Suppressor macrophage treated with lipopolysaccharide for 1 hour (primary cell): ENCODE measurements at places on chromosomes 1 and 21.

- DNase-seq, result no peak
Observed at GRCh38 chr1:171762143-171762563, 19.3 kb upstream of the METTL13 start.

DNA sequence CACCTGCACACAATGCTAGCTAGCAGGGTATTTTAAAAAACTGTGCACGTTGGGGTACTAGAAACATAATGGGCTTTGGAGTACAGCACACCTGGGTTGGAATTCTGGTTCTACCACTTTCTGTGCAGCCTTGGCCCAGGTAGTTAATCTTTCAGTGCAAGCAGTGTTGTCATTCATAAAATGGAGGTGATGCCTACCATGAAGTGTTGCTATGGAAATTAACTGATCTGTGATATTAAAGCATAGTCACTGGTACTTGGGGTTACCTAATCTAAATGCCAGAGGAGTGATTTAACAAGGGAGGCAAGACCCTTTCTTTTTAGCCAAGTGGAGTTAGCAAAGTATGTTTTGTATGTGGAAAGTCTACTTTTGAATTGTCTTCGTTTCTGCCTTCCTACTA, 18.0 kb downstream of the ATP1B1 start:
- DNase-seq, result no peak

DNA sequence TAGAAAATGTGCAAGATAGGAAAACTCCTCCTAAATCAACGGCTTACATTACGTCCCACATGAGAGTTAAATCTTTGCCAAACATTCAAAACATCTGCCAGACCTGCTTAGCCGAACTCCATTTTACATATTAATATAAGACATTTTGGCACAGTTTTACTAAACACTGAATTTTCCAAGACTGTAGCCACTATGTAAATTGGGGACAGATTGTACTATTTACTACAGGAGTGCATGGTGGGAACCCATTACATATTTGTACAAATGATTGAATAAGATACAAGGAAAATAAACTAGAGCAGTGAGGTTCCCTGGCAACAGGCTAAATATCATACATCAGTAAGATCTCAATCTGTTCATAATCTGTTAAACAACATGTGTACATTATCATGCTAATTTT, 1234.4 kb downstream of the KCNT2 start:
- DNase-seq, result no peak

GRCh38 chr1:239854922-239855321, 236.8 kb upstream of the FMN2 start:
- DNase-seq, result no peak

- DNase-seq, result no peak
Observed at GRCh38 chr21:26447932-26448475, 125.1 kb downstream of the CYYR1 start.

GRCh38 chr21:43877936-43878575, 13.0 kb downstream of the AGPAT3 start:
- no peak for DNase-seq

DNA sequence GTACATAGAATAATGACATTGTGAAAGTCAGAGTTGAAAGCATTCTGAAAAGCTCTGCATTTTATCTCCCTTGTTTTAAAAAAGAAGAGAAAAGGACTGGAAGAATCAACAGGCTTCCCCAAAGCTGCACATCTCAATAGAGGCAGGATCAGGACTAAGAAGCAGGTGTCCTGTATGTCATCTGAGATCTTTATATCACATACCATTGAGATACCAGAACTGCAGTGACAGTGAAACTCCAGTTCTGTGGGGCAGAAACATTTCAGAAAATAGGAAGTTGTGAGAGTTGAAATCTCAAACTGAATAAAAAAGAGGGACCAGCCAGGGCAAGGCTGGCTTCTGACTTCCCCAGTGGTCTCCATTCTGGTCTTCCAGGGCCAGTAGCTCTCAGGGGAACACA, 33.0 kb upstream of the SH2D1B start:
- no peak for DNase-seq

GRCh38 chr1:33181921-33182341, at the start of gene TRIM62:
TRIM62 (minus strand) TSS chr1:33182043; CDS start chr1:33181432, 611 bp downstream.
- peak; percentile 100 for DNase-seq

- DNase-seq, result no peak
Observed at GRCh38 chr21:46151989-46152926, 3.1 kb downstream of the FTCD start.

DNA sequence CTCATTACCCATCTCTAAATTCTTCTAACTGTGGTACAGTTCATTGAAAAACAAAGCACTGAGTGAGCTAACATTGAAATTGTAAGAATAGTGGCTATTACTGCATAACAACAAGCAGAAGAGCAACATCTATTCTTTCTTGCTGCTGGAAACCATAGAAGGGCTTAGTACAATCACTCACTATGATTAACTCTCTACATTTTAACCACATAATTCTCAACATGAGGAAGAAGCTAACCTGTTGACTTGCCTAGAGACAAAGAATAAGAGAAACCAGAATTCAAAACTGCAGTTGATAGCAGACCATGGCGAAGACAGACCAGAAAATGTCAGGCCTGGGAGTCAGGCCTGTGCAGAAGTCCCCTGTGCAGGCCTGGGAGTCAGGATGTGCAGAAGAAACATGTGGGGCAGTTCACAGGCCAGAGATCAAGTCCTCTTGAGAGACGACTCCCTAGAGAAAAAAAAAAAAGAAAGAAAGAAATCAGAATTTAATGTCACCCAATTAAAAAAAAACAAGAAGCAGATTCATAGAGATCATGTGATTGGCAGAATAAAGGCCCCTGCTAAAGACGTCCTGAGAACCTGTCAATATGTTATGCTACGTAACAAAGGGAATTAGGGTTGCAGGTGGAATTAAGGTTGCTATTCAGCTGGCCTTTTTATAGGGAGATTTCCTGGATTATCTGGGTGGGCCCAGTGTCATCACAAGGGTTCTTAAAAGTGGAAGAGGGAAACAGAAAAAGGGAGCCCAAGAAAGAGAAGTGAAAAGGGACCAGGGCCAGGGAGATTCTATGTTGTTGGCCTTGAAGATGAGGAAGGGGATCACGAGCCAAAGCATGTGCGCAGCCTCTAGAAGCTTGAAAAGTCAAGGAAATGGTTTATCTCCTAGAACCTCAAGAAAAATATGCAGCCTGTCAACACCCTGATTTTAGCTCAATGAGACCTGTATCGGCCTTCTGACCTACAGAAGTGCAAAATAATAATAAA, 94.9 kb downstream of the MRPL39 start:
- DNase-seq, result peak; percentile 60

DNA sequence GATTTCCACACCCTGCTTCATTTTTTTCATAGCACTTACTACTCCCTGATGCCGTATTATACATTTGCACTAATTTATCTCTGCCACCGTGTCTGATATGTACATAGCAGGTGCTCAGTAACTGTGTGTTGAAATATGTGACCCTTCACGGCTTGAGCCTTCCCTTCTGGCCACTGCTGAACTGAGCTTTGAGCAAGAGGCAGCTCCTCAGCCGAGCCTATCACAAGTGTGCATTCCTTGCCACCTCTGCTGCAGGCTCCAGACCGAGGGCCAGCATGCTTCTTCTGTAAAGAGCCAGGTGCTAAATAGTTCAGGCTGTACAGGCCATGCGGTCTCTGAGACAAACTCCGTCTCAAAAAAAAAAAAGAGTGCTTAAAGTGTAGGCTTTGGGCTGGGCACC, 22.6 kb downstream of the PLEKHM2 start:
- no peak for DNase-seq

- no peak for DNase-seq
Observed at GRCh38 chr1:160130939-160131338, 15.4 kb downstream of the ATP1A2 start.

- DNase-seq, result no peak
Observed at GRCh38 chr21:39525129-39525528, 73.4 kb downstream of the SH3BGR start.

DNA sequence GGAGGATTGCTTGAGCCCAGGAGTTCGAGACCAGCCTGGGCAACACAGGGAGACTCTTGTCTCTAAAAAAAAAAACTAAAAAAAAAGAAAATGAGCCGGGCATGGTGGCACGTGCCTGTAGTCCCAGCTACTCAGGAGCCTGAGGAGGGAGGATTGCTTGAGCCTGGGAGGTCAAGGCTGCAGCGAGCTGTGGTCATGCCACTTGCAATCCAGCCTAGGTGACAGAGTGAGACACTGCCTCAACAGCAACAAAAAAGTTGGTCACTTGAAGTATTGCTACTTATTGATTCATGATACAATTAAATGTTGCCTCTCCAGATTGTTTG, 57.9 kb upstream of the CXADR start:
- DNase-seq, result no peak

- DNase-seq, result no peak
Observed at GRCh38 chr1:228933753-228934152, 198.5 kb downstream of the RHOU start.

DNA sequence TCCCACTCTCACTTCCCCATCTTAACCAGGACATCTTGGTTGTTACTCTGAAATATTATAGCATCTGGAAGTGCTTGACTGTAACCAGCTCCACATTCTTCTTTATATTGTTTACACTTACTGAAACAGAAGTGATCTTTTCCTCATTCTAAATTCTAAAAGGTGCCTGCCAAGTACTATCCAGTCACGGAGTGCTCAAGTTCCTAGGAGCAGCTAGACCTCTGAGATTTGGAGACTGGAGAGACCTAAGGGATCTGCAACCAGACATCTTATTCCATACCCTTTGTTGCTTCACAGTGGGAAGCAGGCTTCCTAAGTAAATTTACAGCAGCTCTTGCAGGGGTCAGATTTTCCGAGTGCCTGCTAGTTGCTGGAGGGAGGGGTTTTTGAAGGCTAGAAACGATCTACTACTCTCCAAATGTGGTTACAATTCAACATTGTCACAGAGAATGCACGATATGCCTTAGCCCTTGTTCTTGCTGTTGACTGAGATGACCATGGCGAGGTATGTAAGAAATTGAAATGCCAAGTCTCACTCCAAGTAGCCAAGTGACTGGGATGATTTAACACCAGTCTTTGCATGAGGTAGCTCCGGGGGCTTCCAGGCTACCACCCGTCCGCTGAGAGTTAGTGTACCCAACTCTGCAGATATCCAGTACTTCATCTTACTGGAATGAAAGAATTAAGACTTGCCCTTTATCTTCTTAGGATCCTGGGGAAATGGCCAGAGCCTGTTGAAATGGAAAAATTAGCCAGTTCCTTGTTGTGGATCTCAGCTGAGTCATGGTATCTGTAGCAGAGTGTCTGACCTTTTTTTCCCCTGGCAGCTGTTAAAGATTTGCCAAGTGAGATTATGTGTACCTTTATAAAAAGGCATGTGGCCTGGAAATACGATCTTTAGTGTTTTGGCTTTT, 150.8 kb downstream of the MAST2 start:
- no peak for DNase-seq

- DNase-seq, result peak; percentile 27
Observed at GRCh38 chr1:38235705-38236104, 189.1 kb upstream of the POU3F1 start.

GRCh38 chr21:21929789-21930188, 931.6 kb downstream of the NCAM2 start:
- no peak for DNase-seq

DNA sequence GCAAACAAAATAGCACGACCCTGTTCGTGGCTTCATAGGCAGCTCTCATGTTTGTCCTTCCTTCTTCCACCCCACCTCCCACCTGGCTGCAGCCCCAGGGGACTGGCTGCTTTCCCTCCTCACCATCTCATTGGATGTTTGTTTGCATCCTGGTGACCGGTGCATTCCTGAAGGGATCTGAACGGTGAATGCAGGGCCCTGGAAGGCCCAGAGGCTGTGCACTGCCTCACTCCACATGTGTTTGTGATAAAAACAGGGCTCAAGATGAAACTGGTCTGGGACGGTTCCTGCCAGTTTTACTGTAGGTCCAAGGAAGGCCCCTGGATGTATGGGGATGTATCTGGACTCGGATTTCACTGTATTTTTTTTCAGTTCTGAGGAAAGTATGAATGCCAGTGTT, 42.8 kb downstream of the CNN3 start:
- DNase-seq, result no peak

DNA sequence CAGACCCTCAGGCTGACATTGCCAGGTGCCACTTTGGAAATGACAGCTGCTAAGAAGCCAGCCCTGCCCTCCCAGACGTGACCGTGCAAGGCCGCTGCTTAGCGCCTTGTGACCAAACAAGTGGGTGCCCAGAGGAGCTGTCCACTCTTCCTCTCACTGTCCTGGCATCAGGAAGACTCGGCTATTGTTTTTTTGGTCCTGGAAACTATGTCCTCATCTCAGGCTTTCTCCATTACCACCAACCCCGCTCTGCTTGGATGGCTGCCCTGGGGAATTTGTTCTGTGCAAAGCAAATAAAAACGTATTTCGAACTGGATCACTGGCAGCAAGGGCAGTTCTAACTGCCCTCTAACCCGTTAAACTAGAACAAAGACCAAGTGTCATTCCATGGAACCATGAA, 13.7 kb upstream of the TENT5C start:
- DNase-seq, result no peak

GRCh38 chr21:45016406-45017038, 57.9 kb upstream of the ADARB1 start:
- no peak for DNase-seq

DNA sequence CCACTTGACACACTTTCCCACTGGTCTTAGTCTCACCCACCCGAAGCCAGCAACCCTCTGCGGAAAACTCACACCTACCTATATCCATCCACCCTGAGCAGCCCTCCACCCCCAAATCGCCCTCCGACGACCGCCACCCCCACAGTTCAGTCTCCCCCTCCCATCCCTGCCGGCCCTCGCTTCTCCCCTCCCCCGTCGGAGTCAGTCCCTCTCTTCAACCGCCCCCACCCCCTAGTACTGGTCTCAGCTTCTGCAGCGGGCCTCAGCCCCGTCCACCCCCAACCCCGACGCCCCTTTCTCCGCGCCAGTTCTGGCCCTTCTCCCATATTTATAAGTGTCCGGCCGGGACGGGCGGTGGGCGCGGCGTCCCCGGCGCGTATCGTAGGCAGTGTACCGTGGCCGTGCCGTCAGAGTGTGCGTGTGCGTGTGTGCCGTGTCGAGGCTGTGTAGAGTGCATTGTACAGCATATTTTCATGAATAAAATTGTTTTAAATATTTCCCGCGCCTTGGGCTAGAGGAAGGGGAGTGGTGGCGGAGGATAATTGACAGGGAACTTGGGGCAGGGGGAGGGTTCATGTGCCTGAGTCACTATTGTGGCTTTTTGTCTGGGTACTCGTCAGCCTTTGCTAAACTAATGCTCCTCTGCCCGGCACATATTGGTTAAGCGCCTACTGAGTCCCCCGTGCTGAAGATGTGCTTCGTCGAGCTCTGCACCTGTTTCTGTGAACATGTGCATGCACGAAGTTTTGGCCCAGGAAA, 22.0 kb downstream of the FOXO6 start:
- peak; percentile 66 for DNase-seq

DNA sequence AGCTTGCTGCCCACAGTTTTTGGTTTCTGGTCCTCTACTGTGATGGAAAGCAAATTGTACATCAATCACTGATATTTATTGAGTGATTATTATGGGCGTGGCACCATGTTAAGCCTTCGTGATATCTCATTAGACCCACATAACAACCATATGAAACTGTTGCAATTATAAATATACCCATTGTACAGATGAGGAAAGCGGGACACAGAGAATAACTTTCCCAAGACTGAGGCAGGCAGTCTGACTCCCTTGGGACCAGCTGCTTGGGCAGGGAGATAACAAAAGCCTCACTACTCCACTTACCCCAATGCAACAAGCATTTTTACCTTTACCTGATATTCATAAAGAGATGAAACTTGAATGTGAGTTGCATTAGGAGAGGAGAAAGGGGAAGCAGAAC, 4.3 kb upstream of the CASZ1 start:
- no peak for DNase-seq
